Activated effector memory CD4-positive, alpha-beta T cell treated with Interleukin-2 at 50 U/mL for 16 hours (primary cell): ENCODE measurements at places on chromosomes 7 and 10.

GRCh38 chr10:34581801-34582532 is 233.1 kb downstream of the PARD3 start:
- no peak for DNase-seq

- no peak for DNase-seq
Measured at GRCh38 chr10:125206623-125207022, 46.3 kb upstream of the CTBP2 start.

DNA sequence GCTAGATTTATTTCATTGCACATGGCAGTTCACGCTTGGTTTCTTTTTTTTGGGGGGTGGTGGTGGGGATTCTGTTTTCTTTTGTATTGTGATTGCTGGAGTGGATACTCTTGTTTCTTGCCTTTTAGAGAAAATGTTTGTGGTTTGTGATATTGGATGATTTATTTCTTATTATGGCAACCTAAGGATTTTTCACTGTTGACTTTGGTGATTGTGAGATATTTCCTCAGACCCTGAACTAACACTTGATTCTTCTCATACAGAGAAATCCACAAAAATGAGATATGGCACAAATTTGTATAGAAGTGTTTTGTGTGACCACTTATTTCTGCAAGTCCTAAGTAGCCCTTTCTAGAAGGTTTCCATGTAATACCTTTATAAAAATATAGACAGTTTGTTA is 871.1 kb downstream of the LRMDA start:
- DNase-seq = no peak

DNA sequence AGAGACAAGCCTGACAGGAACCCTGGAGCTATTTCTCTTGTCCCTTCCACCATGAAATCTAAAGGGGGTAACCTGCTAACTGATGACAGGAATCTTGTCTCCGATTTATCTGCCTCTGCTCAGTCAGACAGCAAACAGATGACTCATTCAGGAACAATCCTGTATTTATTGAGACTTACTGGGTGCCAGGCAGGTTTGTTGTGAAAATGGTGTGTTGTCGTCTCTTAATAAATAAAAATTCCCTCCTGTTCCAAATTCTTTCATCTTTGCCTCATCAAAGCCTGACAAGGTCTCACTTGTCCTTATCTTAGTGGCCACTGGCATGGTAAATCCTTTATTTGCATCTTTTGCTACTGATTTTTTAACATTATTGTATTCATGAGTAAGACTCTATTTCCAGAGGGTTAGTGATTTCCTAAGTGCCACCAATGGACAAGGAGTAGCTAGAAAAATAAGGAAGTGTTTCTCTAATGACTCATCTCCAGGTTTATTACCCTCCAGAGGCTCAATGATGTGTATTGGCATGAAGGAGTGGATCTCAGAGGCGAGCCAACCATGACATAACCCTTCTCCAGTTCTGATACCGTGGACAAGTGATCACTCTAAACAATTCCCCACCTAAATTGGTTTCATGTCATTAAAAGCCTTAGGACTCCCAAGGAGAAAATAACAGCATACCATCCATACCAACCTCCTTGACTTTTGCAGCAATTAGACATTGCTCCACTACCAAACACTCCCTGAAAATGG is 724.0 kb downstream of the GRID1 start:
- no peak for DNase-seq

DNA sequence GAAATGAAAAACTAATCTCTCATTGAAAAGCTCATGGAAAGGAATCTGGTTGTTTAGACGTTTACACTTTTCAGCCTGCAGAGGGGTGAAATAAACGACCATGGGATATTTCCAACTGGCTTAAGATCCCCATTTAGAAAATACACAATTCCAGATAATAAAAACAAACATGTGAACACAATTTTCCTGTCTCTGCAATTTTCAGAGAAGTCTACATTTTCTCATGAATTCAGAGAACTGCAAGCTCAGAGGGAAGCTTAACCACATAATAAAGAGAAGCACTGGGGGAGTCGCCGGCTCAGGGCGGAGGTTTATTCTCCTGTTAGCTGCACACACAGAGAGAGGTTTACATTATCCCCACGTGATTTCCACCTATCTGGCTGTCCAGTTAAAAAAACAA is 215.2 kb downstream of the FANK1 start:
- DNase-seq = no peak

DNA sequence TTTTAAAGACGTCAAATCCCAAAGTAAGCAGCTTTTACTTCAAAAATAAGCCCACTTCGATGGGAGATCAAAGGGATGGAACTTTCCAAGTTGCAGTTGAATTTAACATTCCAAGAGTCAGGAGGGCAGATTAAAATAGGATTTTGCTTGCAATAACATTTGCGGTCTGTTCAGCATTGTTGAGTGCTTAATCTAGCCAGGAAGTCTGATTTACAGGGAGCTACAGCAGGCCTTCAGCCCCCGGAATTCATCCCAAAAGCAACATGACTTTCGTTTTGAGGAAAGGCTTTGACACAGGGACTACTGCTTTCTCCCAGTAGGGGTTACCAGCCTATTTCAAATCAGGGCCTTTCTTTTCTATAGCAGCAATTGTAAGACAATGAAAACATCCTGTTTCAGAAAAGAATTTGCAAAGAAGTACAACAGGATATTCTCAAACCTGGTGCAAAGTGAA is 279.6 kb upstream of the PITRM1 start:
- DNase-seq = no peak

- DNase-seq = no peak
Measured at GRCh38 chr10:122182308-122182707, 88.8 kb upstream of the BTBD16 start.

- DNase-seq = no peak
Measured at GRCh38 chr10:100303724-100304319, 17.3 kb upstream of the BLOC1S2 start.

- DNase-seq = no peak
Measured at GRCh38 chr7:31957090-31957720, 113.0 kb downstream of the PDE1C start.

GRCh38 chr10:78947226-78947625 is 121.5 kb upstream of the ZMIZ1 start:
- no peak for DNase-seq

DNA sequence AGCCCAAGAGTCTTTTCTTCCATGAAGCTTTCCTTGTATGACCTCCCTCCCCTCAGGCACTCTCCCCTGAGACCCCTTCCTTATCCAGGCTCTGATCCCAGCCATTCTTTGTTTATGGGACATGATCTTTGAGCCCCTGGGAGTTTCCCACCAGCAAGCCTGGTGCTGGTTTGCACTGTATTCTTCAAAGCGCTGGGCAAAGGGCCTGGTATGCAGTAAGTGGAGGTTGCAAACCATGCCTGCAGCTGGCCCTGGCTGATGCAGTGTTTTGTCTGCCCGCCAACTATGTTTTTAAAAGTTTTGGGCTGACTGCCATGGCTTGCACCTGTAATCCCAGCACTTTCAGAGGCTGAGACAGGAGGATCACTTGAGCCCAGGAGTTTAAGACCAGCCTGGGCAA is 6.8 kb upstream of the NODAL start:
- DNase-seq = no peak

- DNase-seq = no peak
Measured at GRCh38 chr7:2092279-2092678, 140.5 kb downstream of the MAD1L1 start.

GRCh38 chr10:13703997-13704536 is 117.3 kb downstream of the PRPF18 start:
- DNase-seq = no peak

- no peak for DNase-seq
Measured at GRCh38 chr10:119702583-119702982, 23.3 kb upstream of the INPP5F start.

DNA sequence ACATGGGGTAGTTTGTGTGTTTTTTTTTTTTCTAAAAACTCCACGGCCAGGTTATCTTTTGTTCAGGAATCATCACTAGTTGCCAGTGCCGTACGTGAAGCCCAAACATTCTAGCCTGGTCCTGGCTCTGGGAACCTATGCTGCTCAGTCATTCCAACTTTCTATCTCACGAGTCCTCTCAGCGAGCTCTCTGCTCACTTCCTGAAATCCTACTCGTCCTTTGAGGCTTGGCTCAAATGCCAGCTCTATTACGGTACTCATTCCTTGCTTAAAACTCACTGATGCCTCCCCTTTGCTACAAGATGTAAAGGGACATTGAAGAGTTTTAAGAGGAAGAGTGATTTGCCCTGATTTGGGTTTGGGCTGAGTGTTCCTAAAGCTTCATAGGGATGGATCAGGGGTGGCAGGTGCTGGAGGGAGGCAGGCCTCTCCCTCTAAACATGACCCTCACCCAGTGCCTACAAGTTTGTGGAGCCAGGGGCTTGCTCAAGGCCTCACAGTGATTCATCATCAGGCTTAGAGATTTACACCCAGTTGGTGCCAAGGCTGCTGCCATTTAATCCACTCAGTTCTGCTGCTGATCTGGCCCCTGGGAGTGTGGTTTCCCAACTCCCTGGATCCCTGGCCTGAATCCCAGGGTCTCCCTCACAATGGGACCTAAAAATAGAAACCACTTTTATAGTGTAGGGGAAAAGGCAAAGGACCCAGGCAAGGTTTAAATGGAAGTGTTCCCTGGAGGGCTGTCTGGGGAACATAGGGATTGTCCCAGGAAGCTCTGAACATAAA is 46.1 kb upstream of the R3HCC1L start:
- no peak for DNase-seq

DNA sequence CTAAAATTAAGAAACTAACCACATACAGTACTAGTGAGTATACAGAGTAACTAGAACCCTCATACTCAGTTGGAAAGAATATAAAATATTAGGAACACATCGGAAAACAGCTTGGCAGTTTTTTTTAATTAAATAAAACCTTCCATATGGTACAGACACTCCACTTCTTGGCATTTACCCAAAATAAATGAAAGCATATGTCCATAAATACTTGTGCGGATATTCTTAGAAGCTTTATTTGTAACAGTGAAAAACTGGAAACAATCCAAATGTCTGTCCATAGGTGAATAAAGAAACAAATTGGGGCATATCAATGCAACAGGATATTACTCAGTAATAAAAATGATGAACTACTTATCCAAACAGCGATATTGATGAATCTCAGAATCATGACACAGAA is 410.0 kb downstream of the HTR7 start:
- DNase-seq = no peak

GRCh38 chr7:97298561-97298960 is 181.1 kb downstream of the SDHAF3 start:
- DNase-seq = no peak

DNA sequence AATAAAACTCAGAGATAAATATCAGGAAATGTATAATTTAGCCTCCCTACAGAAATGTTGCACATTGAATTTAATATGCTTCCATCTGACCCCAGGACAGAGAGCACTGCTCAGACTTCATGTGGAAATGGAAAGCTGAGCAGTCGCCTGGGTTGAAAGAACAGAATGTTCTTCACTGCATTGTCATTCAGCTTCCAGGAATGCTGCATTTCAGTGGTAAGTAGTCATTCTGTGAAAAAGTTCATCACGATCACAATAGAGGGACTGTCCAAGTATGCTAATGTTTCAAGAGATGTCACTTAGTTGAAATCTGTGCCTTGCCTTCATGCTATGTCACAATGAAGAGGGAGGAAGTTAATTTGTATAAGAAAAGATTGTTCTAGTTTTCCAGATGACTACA is 147.3 kb downstream of the NRCAM start:
- DNase-seq = no peak
